Right atrium auricular region (tissue), 2 donors: ENCODE measurements at places on chromosomes 2 and 18. TPM values are rescaled to one million over a fixed set of nuclear protein-coding genes. Genes with fewer than 3 reads are reported as not detected.

Gene ALK
- total RNA-seq, result 0.16 TPM

Gene FNDC4
- total RNA-seq, result 19.3 TPM

Gene HRH4
- total RNA-seq, result not detected

Gene HOXD4
- total RNA-seq, result 0.52 TPM

Gene DARS1
- 42.4 TPM for total RNA-seq

Gene KCNJ13
- total RNA-seq, result not detected

Gene POTEI
- 3.2 TPM for total RNA-seq

Gene TCF23
- total RNA-seq, result not detected

Gene OR6B3
- not detected for total RNA-seq

Gene CLEC4F
- not detected for total RNA-seq

Gene MAP3K19
- not detected for total RNA-seq

DNA sequence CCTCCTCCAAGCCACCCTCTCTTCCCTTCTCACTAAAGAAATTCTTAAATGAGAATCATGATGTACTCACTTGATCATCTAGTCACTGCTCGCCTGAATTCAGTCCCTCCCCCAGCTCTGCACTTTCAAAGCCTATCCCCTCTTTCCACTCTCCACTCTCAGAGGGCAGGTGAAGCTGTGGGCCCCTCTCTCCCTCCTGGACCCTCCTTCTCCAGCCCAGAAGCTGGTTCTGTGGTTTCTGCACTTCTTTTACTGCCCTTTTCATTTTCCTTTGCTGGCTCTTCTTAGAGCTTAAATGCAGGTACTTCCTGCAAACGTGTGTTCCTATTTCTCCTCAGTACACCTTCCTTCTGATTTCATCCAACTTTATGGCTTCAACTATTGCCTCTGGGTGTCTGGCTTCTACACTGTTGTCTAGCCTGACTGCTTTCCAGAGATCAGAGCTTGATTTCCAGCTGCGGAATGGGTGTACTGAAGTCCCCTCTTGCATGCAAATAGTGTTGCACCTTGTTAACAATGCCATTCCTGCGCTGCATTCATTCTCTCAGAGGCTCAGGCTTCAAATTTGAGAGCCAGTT, 15.3 kb upstream of the TXNDC2 start:
- DNase-seq, result no peak

- no peak for DNase-seq
Observed at GRCh38 chr2:232444409-232445148, 11.4 kb upstream of the ALPI start.

DNA sequence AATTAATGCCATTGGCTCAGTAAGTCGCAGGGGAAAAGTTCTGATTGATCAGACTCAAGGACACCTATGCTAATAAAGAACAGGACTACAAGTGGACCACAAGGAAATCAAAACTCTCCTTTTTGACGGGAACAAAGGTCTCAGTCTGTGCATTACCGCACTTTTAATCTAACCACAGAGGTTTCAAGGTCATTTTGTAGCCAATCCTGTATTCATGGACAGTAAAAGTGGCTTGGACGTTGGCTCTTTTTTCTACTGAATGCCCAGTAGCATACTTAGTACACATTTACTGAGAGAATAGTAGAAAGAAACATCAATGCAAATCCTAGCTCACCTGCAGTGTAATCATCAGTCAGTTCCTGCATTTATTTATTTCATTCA, 471.9 kb downstream of the PID1 start:
- DNase-seq, result no peak

- DNase-seq, result no peak
Observed at GRCh38 chr2:163801486-163801885, 65.7 kb upstream of the FIGN start.

GRCh38 chr18:13831864-13832508, 8.0 kb downstream of the MC5R start:
- DNase-seq, result peak; percentile 55

- no peak for DNase-seq
Observed at GRCh38 chr2:192126426-192126825, 68.3 kb downstream of the TMEFF2 start.

GRCh38 chr2:237594514-237594871, 4.0 kb upstream of the RAB17 start:
- DNase-seq, result no peak

DNA sequence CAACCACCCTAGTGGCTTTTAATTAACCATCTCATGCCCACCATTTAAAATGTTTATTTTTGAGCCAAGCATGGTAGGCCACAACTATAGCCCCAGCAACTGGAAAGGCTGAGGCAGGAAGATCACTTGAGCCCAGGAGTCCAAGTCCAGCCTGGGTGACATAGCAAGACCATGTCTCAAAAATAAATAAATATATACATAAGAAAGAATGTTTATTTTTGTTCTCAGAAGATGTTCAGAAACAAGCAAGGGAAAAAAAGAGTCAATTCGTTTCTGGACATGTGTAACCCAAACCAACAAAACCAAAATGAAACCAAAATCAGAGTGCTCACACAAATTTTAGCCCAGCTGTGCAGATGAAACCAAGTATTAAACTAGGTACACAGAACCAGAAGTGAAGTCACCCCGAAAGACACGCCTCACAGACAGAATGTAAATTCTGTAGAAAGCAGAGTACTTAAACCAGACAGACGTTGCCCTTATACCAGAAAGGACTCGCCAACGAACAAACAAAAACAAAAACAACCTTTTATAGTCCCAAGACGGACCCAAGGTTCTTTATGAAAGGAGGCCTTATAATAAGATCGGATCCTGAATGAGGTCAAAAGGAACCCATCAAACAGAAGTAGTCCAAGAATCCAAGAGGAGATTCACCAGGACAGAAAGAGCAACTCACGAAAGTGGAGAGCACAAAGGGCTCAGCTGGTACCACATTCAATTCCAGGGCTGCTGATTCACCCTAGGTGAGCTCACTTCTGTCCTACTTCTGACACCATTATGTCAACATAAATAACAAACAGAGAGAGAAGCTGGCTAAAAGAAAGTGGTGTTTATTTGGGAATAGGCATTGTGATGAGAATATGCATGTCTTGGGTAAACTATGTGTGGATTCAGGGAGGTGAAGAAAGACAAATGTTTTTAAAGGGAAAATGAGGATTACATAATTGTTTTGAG, 31.8 kb upstream of the MTCL1 start:
- no peak for DNase-seq

DNA sequence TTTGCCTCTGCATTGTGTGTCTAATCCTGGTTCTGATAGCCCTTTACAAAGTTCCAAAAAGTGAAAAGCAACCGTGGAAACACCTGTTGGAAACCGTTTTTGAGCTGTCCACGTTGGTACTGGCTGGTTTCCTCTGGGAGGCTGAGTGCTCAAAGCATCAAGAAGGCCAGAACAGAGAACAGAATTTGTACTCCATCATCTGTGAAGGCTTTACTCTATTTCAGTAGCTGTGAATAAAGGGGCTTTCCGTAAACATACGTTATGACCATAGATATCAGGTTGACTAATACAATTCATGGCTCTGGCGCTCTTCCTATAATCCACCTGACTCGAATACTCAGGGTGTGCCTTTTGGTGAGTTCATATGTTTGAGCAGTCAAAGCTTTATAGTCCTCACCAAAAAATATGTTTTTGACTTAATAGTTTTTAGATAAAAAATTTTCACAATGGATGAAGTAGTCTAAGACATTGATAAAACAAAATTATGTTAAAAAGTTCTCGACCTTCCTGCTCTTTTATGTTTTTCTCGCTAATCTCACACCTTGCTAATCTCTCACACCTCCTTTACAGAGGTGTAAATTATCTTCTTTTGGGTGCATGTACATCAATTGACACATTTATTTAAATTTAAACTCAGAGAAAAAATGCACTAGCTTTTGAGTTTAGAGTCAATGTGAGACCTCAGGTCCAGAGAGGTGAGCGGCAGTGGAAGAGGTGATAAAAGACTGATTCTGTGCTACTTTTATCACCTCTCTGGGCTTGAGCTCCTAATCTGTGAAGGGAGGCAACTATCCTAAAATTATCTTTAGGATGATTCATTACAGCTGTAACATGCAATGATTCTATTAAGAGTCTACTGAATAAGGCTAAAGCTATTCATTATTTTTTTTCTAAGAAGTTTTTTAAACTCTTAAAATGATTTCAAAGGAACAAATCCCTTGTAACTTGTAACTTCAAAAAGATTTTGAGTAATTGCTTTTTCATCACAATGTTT, 65.3 kb downstream of the CXCR4 start:
- no peak for DNase-seq

GRCh38 chr18:79614211-79614955, 65.2 kb upstream of the CTDP1 start:
- DNase-seq, result no peak

- DNase-seq, result no peak
Observed at GRCh38 chr18:419541-420175, 80.8 kb downstream of the COLEC12 start.

DNA sequence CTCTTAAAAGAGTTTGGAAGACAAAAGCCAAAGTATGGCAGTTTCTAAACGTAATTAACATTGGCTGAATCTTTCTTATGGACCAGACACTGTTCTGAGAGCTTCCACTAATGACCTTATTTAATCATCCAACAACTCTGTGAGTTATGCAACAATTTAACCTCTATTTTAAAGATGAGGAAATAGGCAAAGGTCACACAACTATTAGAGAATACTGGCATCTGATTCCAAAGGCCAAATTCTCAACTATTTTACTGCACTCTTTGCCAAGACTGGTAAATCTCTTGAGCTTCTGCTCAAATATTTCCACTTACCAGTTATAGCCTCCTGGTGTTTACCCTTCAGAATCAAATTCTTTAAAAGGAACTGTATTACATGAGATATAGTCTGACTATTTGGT, 42.1 kb upstream of the ERMN start:
- DNase-seq, result no peak

DNA sequence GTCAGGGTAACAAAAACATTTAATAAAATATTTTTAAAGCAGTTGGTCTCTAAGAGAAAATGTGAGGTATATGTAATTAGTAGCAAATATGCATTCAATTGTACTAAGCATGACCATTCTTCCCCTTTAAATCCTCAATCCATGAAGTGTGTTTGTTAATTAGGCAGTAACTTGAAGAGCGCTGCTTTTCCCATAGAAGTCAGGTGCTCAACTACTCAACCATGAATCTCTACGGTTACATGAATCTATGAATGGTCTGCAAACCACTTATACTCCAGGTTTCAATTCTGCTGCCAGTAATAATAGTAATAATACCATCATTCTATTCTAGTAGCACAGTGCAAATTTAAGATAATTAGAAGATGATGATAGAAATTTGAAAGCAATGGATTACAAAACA, 55.8 kb downstream of the SLC8A1 start:
- no peak for DNase-seq

DNA sequence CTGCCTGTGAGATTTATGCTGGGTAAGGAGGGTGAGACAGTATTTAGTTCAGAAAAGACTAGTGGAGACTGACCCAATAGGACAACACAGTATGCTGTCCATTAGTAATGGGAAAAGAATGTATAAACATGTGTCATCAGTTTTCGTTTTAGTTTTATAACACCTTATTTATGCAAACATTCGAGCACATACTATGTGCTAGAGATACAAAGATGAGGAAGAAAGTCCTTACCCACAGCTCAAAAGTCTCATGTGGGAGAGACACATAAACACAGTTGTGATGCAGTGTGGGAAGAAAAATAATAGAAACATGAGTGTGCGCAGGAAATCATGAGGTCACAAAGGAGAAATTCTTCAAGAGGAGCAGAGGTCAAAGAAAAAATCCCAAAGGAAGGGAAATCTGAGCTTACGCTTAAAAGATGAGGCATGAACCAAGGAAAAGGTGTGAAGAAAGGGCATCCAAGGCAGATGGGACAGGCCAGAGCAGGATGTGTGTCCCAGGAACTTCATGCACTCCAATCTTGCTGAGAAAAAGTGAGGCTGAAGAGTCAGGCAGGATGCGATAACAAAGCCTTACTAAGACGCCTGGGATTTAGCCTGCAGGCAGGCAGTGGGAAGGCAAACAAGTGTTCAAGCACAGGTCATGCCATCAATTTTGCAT, 8.1 kb downstream of the METTL21A start:
- no peak for DNase-seq

GRCh38 chr2:221521233-221521845, 50.8 kb downstream of the EPHA4 start:
- no peak for DNase-seq

GRCh38 chr18:39653221-39653620, 2087.6 kb upstream of the CELF4 start:
- no peak for DNase-seq

DNA sequence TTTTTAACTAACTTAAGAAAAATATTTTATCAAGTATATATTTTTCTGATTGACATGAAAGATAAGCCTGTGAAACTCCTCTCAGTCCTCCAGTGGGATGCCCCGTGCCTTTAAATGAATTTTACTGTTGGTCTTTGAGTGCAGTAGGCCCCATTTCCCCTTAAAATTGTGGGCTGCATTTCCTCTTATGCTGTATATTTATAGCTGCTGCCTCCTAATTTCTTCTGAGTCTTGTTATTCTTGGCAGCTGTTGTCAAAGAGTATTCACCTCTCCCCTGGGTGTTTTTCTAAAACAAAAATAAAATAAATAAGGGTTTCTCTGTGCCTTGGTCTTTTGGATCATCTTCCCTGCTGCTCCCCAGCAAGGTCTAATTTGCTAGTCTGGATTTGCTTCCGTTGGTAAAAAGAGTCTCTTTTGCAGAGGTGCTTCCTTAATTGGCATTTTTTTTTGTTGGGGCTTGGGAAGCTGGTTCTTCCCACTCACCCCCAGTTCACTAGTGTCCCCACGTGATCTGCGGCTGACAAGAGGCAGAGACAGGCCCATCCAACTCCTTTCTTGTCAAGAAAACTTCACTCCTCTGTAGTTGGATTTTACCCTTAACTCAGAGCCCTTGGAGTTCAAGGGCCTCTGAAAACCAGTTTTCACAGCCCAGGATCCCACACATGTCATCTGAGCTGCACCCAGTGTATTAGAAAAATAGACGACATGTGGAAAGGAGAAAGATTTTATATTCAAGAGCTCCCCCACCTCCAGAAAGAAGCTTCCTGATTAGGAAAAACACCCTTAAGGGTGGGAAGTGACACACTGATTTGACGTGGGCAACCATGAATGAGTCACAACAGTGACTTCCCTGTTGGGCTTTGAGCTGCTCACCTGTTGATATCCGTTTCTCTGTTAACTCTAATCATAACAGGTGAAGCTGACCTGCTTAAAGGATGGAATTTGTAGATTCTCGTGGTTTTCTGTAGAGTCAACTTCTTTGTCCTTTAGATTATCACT, 431.5 kb downstream of the DCDC2C start:
- no peak for DNase-seq

DNA sequence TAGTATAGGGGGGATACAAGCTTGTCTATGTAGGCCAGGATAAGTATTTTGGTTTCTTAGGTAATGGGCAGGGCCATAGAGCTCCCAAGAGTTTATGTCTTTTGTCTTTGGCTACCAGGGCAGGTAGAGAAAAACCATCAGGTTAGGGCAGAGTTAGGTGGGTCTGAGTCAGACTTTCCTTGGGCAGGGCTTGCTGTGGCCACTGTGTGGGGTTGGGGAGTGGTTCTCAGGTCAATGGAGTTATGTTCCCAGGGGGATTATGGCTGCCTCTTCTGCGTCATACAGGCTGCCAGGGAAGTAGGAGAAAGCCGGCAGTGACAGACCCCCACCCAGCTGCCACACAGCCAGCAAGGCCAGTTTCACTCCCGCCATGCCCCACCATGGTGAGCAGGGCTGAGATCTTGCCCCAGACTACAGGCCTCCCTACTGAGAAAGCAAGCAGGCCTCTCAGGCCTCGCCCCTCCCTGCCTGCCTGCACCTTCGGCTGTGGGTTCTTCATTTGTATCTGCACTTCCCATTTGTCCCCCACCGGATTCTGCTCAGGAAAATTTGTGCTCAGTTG, 55.5 kb downstream of the RPIA start:
- DNase-seq, result no peak

GRCh38 chr2:141889788-141890187, 241.0 kb downstream of the LRP1B start:
- no peak for DNase-seq

GRCh38 chr2:152068226-152068625, 30.6 kb downstream of the CACNB4 start:
- DNase-seq, result no peak
